ENCODE measurements at places on chromosomes 2 and 18.

DNA sequence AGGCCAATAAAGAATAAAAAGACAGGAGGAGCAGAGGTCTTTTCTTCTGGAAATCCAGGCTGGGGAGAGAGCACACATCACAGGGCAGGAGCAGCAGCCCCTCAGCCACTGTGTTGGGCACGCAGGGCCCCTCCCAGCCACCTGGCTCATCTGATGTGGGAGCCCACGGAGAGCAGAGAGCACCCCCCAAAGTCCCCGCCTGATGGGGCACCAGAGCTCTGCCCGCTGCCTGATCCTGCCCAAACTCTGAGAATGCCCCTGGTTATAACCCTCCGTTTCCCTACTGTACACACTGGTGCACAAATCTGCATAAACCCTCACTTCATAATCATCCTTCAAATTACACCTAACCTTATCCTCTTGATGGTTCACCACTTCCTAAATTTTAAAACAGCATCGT lies 111.3 kb downstream of the HDAC4 start:
- no peak for DNase-seq

DNA sequence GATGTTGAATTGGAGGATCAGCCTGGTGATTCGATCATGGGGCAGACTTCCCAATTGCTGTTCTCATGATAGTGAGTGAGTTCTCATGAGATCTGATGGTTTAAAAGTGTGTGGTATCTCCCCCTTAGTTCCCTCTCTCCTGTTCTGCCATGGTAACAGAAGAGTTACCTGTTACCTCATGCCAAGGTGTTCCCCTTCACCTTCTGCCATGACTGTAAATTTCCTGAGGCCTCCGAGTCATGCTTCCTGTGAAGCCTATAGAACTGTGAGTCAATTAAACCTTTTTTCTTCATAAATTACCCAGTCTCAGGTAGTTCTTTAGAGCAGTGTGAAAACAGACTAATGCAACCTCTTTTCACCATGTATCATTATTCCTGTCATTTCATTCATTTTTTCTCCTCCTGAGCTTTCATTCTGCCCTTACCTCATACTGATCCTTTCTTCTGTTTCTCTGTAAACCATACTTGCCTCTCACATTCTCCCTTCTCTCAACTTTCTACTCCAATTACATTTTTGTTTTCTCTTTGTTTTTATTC lies 22.0 kb downstream of the STARD6 start:
- no peak for DNase-seq

DNA sequence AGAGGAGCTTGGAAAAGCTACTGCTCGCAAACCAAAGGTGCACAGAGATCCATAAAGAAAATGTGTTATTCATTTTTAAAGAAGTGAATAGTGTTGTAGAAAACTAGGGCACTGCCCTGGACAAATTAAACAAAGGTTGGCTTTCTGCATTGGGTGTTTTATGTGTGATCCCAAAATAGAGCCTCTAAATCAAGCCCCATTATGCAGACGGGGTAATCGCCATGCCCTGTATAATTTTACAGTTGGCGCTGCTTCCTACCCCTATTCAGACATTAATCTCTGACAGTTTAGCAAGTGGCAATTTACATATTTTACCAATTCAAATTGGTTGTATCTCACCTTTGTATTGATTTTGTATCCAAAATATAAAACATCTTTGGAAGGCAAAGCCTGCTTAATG lies 109.1 kb downstream of the PID1 start:
- DNase-seq = no peak

DNA sequence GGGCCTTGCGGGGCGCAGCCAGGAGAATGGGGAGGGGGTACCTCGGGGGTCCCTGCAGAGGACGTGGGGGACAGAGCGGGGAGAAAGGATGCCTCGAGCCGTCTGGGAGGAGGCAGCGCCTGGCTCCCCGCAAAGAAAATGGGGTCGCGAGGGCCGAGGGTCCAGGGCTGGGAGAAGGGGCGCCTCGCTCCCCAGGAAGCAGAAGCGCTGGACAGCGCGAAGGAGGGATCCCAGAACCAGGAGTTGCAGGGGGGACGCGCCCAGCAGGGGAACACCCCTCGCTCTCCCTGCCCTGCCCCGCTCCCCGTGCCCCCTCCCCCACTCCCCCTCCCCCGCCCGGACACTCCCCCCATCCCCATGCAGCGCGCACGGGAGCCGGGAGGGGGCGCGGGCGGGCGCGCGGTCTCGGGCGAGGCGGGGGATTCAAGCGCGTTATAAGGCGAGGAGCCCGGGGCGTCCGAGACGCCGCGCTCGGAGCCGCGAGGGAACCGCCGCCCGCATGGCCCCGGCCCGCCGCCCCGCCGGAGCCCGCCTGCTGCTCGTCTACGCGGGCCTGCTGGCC lies at the start of gene ERFE:
ERFE (plus strand) TSS at position 462 of the 562 bp plus-strand sequence; CDS start at position 500, 38 bp downstream.
- peak; percentile 89 for DNase-seq

DNA sequence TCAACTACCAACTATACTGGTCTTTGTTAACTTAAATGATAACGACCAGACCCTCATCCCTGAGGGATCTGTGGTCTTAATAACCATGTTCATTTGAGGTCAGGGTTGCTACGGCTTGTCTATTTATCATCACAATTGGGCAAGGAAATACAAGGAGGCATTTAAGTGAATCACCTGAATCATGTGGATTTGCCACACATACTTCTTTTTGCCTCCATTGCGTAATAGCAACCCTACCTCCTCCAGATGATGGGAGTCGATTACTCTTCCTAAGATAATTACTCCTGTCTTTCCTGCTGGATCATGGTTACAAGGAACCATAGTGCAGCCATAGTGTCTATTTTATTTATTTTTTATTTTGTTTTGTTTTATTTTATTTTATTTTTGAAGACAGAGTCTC lies 42.2 kb downstream of the TAF4B start:
- no peak for DNase-seq

DNA sequence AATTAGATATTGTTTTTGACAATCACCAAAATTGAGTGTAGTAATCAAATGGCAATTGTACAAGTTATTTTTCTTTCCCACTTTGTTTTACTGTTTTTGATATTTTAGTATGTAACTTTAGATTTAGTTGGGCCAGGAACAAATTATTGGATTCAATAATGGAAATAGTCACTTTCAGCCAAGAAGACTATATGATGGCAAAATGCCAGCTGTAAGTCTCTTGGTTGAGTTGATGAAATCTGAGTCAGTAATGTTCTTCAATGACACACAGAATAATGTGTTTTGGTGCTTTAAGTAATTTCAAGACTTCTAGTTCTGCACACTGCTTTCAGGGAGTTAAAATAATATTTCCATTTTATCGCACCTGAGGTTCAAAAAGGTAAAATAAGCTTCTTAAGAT lies 2022.0 kb upstream of the CELF4 start:
- no peak for DNase-seq

- peak; percentile 65 for DNase-seq
Observed at GRCh38 chr2:53445383-53446070, 322.1 kb upstream of the CHAC2 start.

DNA sequence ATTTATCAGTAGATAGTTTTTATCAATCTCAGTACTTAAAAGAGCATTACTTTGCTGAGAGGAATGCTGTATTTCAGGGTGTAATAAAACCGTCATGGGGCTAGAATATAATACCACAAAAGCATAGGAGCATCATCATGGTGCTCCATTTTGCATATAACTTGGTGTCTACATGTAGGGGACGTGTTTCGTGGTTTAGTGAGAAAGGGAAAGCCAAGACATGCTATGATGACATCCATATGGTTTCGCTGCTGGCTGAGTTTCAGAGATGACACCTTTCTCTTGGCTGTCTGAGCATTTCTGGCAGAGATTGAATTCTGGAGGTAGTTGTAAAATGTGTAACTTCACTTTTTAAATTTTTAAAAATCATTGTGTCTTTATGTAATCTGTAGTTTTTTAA lies 32.4 kb downstream of the WDR43 start:
- DNase-seq = no peak

DNA sequence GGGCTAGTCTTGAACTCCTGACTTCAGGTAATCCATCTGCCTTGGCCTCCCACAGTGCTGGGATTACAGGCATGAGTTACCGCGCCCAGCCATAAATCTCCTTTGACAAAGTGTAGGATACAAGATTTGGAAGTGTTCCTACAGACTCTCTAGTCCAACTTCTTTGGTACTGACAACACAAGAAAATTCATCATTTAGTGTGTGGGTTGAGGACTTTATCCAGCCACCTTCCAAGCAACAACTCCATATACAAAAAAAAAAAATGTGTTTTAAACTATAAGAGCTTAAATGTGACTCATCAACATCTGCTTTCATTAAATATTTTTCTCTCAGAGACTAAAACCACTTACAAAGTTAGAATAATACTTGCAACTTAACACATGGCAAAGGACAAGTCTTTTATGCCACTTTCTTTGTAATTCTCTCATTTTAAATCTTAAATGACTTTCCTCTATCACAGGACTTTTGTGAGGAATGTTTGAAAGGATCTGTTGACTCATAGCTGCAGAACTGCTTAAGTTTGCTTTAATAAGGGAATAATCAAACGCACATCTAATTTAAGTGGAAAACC lies 46.2 kb upstream of the ITGAV start:
- peak; percentile 47 for DNase-seq
